ENCODE measurements at places on chromosomes 6 and 20. TPM values are rescaled to one million over a fixed set of nuclear protein-coding genes. Genes with fewer than 3 reads are reported as not detected.

GRCh38 chr6:13331516-13332348 lies 3.4 kb upstream of the TBC1D7 start:
- DNase-seq = no peak

GRCh38 chr6:156598855-156599180 lies 178.4 kb upstream of the ARID1B start:
- no peak for DNase-seq

The PLN gene
- polyA plus RNA-seq = 4.4 TPM

The BPIFA1 gene
- polyA plus RNA-seq = not detected

- no peak for DNase-seq
Measured at GRCh38 chr6:149132336-149132735, 185.2 kb upstream of the TAB2 start.

DNA sequence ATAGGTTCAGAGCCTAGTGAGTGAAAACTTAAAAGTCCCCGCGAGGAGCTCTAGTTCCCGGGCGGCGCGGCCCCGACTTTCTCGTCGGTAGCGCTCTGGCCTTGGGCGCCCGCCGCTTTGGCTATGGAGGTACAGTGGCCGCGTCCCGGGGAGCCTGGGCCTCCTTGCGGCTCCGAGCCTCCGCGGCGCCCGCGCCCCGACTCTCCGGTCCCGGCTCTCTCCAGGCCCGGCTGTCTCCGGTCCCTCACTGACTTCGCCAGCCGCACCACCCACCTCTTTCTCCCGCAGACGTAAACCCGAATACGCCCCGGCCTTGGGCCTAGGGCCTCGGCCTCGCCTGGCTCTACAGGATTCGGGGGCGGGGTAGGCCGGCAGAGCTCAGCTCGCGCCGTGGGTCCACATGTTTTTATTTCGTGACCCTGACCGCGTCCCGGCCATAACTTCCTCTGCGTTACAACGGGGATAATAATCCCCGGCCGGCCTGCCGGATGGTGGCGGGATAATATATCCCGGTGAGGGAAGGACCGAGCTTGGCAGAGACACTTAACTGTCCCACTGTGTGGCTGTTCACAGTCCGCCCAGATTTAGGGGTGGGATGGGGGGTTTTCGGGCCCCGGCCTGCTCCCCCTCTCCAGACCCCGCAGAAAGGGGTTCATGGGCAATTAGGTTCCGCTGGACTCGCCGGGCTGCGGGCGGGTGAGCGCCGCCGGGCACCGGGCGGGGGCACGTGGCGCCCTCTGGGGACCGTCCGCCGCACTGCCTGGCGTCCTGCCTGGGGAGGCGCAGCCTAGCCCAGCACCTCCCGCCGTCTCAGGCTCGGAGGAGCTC lies 10.0 kb upstream of the TBX18 start:
- DNase-seq = peak; percentile 77

The OVOL2 gene
- not detected for polyA plus RNA-seq

The RSPO3 gene
- polyA plus RNA-seq = 12.7 TPM
